ENCODE measurements at places on chromosomes 7 and 10. TPM values are rescaled to one million over a fixed set of nuclear protein-coding genes. Genes with fewer than 3 reads are reported as not detected.

DNA sequence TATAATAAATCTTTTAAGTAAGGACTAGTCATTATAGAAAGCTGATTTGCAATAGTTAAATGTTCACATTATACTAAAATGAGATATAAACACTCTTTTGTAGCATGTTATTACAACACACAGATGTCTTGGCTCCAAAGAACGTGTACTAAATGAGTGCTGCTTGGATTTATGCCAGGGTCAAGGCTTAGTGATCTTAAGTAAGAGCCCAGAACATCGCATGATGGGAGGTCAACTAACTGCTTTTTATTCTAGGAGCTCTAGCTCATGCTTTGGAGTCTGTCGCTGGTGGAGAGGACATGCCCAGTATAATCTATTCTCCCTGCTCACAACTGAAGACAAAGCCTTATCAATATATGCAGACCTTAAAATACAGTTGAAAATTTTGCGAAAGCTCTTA lies 315.1 kb downstream of the BBS9 start:
- no peaks in the 10 kb centered on the region for H3K36me3 ChIP-seq
- no peak for DNase-seq
- no peak overlapping the region for H3K4me3 ChIP-seq
- no peaks in the 10 kb centered on the region for H3K4me1 ChIP-seq

DNA sequence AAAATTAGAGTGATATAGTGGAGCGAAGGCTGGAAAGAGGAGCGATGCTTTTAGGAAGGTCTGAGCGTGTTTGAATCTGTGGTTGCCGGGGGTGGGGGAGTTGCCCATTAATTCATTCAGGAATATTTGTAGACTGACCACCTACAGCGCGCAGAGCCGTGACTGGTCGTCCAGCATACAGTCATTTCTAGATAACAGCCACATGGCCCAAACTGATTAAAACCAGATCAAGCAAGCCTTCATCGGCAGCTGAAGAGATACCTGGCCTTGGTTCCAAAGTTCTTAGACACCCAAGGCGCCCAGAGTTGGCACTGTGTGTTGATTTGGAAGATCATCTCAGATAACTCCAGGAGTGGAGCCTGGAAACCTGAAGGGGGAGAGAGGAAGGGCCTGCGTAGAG lies 1.7 kb downstream of the PROSER2 start:
- H3K27ac ChIP-seq, result no peak overlapping the region
- DNase-seq, result no peak
- H3K4me3 ChIP-seq, result no peak overlapping the region

DNA sequence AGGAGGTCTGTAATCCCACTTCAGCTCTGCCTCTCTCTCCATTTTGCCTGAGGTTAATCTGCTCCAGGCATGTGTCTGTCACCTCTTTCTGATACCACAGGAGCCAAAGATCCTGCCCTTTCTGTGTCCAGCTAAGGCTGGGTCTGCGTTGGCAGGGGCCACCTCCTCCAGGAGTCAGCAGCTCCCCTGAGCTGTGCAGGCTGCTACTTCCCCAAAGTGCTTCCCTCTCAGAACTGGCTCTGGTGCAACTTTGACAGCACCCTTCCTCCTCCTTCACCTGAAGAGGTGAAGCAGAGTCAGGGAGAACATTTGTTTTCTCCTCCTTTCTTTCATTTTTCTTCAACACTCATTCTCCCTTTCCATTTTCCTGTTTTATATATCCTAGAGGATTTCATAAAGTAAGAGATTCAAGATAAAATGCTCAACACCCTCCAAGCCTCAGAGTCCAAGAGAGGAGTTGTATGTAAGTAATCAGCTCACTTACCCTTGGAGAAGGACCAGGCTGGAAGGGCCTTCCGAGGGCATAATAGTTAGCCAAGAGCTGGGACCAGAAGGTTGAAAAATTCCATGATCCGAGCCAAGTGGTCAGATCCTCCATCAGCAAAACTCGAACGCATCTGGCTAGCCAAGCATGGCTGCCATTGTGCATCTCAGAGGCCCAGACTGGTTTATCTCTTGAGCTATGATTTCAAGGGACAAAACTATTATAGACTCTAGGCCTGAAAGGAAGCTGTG lies 257.3 kb downstream of the PTEN start:
- peak; percentile 75 for DNase-seq
- peak overlapping the region; percentile 39 for H3K4me3 ChIP-seq

GRCh38 chr10:110323503-110323902 lies 18.8 kb upstream of the SMNDC1 start:
- H3K4me1 ChIP-seq, result no peaks in the 10 kb centered on the region
- H3K27me3 ChIP-seq, result no peaks in the 10 kb centered on the region
- no peak overlapping the region for H3K27ac ChIP-seq

- peak overlapping the region; percentile 76 for H3K27ac ChIP-seq
- H3K36me3 ChIP-seq, result no peaks in the 10 kb centered on the region
- H3K4me3 ChIP-seq, result peak overlapping the region; percentile 90
These were observed 1.7 kb upstream of the TNKS2 start for GRCh38 chr10:91796331-91797047.

- no peak overlapping the region for H3K27ac ChIP-seq
- no peaks in the 10 kb centered on the region for H3K36me3 ChIP-seq
- H3K27me3 ChIP-seq, result no peaks in the 10 kb centered on the region
- DNase-seq, result no peak
- H3K4me3 ChIP-seq, result no peak overlapping the region
These were observed 471.6 kb downstream of the ARL4A start for GRCh38 chr7:13159003-13159402.

- H3K4me3 ChIP-seq, result no peak overlapping the region
- no peaks in the 10 kb centered on the region for H3K4me1 ChIP-seq
- no peaks in the 10 kb centered on the region for H3K27me3 ChIP-seq
- H3K36me3 ChIP-seq, result peaks cover 29% of the 10 kb centered on the region
- DNase-seq, result no peak
- no peak overlapping the region for H3K27ac ChIP-seq
These were observed 184.2 kb downstream of the GPAM start for GRCh38 chr10:111999205-111999914.

- no peak overlapping the region for H3K27ac ChIP-seq
- DNase-seq, result no peak
- H3K27me3 ChIP-seq, result no peaks in the 10 kb centered on the region
- no peaks in the 10 kb centered on the region for H3K36me3 ChIP-seq
These were observed 95.7 kb downstream of the RBM20 start for GRCh38 chr10:110739811-110740271.

DNA sequence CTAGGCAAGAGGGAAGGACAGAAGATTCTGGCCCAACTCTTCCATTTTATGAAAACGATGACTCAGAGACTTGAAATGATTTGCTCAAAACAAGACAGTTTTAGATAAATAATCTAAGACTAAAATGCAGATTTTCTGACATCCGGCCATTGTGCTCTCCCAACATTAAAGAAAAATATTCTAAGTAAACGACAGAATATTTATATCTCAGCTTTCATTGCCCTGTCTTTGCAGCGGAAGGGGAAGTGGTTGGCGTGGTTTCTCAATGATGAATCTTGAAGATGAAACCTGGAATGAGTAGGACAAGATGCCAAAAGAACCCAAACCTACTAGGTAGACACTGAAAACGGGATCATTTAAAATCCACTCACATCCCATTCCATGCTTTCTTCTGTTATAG lies 28.9 kb upstream of the NPY start:
- no peak overlapping the region for H3K4me3 ChIP-seq
- H3K36me3 ChIP-seq, result no peaks in the 10 kb centered on the region
- H3K27me3 ChIP-seq, result no peaks in the 10 kb centered on the region
- no peaks in the 10 kb centered on the region for H3K4me1 ChIP-seq

GRCh38 chr7:88355011-88355410 lies 48.3 kb upstream of the STEAP4 start:
- H3K4me3 ChIP-seq, result no peak overlapping the region
- H3K27me3 ChIP-seq, result no peaks in the 10 kb centered on the region
- no peak for DNase-seq
- H3K36me3 ChIP-seq, result no peaks in the 10 kb centered on the region
- no peak overlapping the region for H3K27ac ChIP-seq

GRCh38 chr10:30819341-30820181 lies 190.0 kb upstream of the LYZL2 start:
- H3K4me3 ChIP-seq, result no peak overlapping the region
- no peaks in the 10 kb centered on the region for H3K27me3 ChIP-seq
- no peaks in the 10 kb centered on the region for H3K4me1 ChIP-seq
- H3K36me3 ChIP-seq, result no peaks in the 10 kb centered on the region

GRCh38 chr10:83603708-83604107 lies 535.6 kb upstream of the GHITM start:
- H3K36me3 ChIP-seq, result no peaks in the 10 kb centered on the region
- H3K27ac ChIP-seq, result no peak overlapping the region
- no peak overlapping the region for H3K4me3 ChIP-seq
- DNase-seq, result no peak
- H3K4me1 ChIP-seq, result no peaks in the 10 kb centered on the region
- H3K27me3 ChIP-seq, result no peaks in the 10 kb centered on the region

- no peak overlapping the region for H3K4me3 ChIP-seq
- H3K4me1 ChIP-seq, result peaks cover 9% of the 10 kb centered on the region
- no peaks in the 10 kb centered on the region for H3K27me3 ChIP-seq
- DNase-seq, result no peak
- no peak overlapping the region for H3K27ac ChIP-seq
- no peaks in the 10 kb centered on the region for H3K36me3 ChIP-seq
These were observed 13.4 kb upstream of the SLIT1 start for GRCh38 chr10:97199152-97199551.

- DNase-seq, result peak; percentile 81
- H3K27ac ChIP-seq, result no peak overlapping the region
- H3K36me3 ChIP-seq, result peaks cover 15% of the 10 kb centered on the region
- H3K4me1 ChIP-seq, result peaks cover 10% of the 10 kb centered on the region
These were observed 7.9 kb downstream of the SLC25A28 start for GRCh38 chr10:99612167-99612831.

Gene BTBD16
- not detected for total RNA-seq

Gene CYP2E1
- 0.61 TPM for total RNA-seq

Gene FBXO24
- not detected for total RNA-seq

Gene THNSL1
- not detected for total RNA-seq

All from Karpas-422 (cell line).